ENCODE measurements at places on chromosomes 1 and 21.

GRCh38 chr1:200458780-200459179, 48.9 kb upstream of the ZNF281 start:
- DNase-seq, result no peak

DNA sequence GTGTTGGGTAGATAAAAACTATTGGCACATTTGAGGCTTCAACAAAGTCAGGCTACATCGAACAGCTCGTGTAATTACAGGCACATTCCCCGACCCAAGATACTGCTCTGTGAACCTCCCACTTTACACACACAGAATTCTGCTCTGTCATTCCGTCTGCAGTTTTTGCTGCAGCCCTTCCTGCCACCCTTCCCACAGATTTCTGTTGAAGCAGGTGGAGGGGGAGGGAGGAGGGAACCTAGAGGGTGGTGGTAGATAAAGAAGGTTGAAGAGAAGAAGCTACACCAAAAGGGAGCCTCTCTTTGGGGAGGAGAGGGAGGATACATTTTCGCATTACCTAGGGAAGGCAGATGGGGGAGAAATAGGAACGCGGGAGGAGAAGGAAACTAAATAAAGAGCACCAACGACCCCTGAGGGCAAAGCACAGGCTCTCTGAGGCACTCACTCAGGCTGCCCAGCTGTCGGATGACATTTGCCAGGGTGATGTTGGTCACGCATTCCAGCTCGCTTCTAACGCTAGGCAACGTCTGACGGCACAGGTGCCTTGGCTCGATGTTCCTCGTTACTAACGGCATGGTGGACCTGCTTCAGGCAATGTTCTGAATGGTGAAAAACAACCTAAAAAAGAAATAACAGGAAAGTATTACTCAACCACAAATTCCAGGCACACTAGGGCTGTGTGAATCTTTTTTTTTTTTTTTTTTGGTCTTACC, 36.0 kb downstream of the GPR3 start:
- no peak for DNase-seq

DNA sequence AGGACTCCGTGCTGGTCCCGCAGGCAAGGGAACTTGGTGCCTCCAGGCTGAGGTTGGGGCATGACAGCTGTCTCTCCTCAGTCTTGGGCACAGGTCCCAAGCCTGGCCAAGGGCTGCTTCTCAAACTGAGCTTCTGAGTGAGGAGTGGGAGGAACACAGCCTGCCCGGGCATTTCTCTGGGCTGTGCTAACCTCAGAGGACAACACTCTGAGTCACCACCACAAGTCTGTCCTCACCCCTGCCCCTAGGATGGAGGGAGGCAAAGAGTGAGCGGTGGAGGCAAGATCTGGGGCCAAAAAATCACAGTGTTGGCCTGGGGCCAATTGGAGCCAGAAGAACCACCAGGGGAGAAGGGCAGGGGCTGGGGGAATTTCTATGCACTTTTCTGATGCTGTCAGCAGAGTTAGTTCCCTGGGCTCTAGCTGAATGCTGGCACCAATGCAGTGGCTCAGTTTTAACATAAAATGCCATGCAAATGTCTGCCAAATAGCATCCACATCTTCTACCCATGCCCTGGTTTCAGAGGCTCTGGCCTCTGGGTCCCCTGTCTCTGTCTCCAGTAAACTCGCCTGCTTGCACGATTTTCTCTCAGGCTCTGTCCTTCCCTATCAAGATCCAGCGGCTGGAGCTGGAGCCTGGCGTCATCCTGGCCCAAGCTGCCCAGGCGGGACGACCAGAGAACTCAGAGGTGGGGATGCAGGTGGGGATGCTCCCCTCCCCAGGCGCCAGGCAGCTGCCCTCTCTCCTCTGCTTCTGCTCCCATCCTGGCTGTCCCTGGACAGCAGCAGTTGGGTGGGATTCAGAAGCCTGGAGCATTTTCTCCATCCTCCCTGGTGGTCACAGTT, 11.0 kb upstream of the CDK18 start:
- peak; percentile 10 for DNase-seq

GRCh38 chr1:64935551-64936155, 30.7 kb downstream of the JAK1 start:
- DNase-seq, result no peak

DNA sequence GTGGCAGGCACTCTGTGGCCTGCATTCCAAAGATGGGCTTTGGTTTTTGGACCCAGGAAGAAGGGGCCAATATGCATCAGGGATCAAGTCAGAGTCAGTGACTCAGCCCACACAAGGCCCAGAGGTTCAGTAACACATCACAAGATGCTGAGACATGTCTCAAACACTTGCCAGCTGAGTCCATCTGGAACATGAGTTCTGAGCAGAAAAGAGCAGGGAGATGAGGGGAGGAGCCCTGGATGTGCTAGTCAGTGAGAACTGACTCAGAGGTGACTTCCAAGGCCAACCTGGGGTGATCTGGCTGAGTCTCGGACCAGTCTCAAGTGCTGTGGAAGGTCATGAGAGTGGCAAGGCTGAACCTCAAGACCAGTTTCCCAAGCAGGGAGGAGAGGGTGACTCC, 150.1 kb downstream of the CDC7 start:
- peak; percentile 91 for DNase-seq

- DNase-seq, result no peak
These were observed 64.2 kb upstream of the SMYD2 start for GRCh38 chr1:214216779-214217178.

- DNase-seq, result no peak
These were observed 69.2 kb upstream of the MAGI3 start for GRCh38 chr1:113320972-113321680.

DNA sequence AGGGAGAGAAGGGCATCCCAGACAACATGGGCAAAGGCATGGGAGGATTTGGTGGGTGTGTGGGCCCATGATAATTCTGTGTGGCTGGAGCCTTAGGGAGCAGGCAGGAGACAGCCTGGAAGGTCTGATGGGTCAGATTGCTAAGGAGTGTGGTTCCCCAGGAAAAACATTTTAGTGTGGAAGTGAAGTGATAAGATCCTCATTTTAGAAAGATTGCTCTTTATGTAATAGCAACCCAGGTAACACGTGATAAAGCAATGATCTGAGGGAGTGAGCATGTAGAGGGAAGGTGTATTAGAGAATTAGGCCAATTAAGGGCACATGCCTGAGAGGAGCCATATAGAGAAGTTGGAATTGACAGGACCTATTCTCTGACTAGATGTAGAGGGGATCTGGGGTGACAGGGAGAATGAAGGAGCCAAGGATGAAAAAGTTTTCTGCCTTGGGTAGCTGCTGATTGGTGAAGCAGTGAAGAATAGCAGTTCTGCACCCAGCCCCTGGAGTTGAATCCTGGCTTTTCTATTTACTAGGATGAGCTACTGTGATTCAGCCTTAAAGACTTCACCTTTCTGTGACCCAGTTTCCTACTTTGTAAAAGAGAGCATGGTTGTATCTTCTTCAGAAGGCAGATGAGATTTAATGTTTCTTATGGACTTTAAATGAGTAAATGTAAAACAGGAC, 18.7 kb upstream of the SLAMF6 start:
- DNase-seq, result no peak

- peak; percentile 37 for DNase-seq
These were observed 254.8 kb downstream of the KIF26B start for GRCh38 chr1:245409341-245410195.

DNA sequence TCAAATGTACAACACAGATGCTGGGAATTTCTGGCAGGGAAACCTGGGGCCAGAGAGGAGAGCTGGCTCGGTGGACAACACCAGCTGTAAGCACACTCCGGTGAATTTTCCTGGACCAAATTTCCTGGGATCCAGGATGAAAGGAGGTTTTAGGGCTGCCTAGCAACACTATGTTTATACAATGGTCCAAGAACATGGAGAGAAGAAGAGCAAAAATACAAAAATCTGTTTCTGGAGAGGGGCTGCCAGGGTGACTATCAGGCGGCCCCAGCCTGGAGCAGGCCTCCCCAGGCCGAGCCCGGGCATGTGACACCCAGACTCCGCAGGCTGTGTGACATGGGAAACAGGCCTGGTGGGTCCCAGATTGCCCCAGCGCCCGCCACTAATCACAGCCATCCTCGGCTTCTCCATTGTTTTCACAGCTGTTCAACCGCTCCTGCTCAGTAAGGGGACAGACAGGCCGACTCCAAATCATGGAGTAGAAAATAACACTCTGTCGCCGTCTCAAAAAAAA, 336.0 kb upstream of the NFIA start:
- no peak for DNase-seq

DNA sequence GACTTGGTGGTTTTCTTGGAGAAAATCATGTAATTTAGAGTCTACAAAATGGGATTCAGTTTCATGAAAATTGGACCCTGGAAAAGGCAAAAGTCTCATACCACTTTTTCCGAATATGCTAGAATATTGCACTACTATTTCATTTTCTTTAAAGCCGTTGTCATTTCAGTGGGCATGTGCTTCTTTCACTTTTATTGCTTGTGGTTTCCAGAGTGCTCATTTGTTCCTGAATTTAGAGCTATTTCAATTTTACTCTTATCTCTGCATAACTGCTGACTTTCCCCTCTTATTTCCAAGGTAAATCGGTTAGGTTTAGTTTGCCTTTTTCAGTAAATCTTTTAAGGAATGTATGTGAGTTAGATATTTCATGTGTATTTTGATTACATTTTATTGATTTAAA, 11.6 kb downstream of the HHAT start:
- no peak for DNase-seq

- no peak for DNase-seq
These were observed 46.1 kb upstream of the CD34 start for GRCh38 chr1:207956986-207957385.

Data from AG09309 (cell line).